ENCODE measurements at places on chromosomes 3 and 15. TPM values are rescaled to one million over a fixed set of nuclear protein-coding genes. Genes with fewer than 3 reads are reported as not detected.

Gene ITGA11
- total RNA-seq = 2.8 TPM

DNA sequence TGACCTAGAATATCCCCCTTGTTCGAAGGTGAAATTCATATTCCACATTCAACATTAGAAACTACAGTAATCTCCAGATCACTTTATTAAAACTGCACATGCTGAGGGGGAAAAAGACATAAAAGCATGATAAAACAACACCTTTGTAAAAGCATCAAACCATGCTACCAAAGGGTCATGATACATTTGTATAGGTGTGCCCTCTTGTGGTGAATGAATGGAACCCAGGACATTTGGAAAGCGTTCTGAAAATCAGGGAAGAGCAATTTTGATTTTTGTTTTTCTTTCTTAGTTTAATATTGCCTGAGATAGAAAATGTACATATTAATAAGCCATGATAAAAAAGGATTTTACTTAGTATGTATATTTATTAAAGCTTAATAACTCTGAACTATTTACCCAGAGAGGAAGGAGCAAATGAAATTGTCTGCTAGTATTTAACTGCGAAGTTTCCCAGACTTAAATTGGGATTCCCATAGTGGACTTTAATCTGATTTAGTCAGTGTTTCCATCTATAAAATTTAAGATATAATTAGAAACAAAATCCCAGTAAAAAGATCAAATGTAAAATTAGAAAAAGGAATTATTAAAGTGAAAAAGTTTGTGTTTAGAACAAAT is 105.8 kb upstream of the ARL6 start:
- no peaks in the 10 kb centered on the region for H3K4me1 ChIP-seq
- H3K27ac ChIP-seq = no peak overlapping the region

- no peaks in the 10 kb centered on the region for H3K36me3 ChIP-seq
- no peak overlapping the region for H3K4me3 ChIP-seq
- H3K4me1 ChIP-seq = no peaks in the 10 kb centered on the region
- no peak for DNase-seq
These were observed 135.7 kb downstream of the FOXP1 start for GRCh38 chr3:71447803-71448202.

DNA sequence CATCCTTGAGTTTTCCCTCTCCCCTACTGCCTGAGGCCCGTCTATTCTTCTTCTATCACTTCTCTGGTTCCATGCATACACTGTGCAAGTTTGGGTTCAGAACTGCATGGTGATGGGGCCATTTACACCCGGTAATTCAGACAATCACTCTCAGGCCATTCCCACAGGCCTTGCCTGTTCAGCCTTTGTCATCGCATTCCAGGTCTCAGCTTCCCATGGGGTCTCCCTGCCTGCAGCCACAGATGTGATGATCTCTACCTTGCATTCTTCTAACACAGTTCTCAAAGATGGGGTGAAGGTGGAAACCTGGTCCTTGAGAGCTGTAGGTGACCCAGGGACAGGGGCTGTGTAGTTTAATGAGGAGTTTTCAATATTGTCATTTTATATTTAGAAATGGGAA is 209.2 kb upstream of the TOPAZ1 start:
- H3K4me3 ChIP-seq = no peak overlapping the region
- no peaks in the 10 kb centered on the region for H3K36me3 ChIP-seq
- no peak for DNase-seq
- H3K27ac ChIP-seq = no peak overlapping the region
- H3K27me3 ChIP-seq = no peaks in the 10 kb centered on the region

Gene RFTN1
- total RNA-seq = 6.1 TPM

Gene STOML1
- not detected for total RNA-seq

- no peak overlapping the region for H3K4me3 ChIP-seq
- no peak for DNase-seq
- no peaks in the 10 kb centered on the region for H3K4me1 ChIP-seq
- no peaks in the 10 kb centered on the region for H3K36me3 ChIP-seq
These were observed 40.5 kb upstream of the IGSF10 start for GRCh38 chr3:151501171-151501922.

DNA sequence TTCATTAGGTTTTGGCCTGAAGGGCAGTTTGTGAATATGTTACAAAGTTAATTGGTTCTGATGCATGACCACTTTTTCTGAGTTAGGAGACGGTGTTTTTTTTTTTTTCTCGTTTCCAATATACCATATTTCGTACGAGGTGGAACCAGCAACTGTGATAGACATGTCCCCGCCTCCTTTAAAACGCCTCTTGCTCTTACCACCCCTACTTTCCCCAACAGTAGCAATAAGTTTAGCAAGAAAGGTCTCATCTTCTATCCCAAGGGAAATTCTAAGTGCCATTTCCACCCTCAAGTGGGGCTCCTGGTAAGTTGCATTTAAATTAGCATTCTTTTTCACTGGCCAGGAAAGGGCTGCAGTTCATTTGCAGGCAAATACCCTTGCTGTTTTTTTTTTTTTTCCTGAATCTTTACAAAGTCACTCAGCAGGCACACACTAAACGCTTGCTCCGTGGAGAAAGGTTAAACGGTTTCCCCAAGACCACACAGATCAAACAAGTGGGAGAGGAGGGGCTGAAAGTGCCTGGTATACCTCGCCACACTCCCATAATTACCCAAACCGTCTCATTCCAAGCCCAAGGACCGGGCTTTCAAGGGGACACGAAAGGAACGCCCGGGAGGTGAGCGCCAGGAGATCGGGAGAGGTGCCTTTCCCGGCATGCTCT is 39.5 kb upstream of the MGA start:
- no peaks in the 10 kb centered on the region for H3K36me3 ChIP-seq
- H3K4me1 ChIP-seq = peaks cover 10% of the 10 kb centered on the region
- peak; percentile 22 for DNase-seq
- no peaks in the 10 kb centered on the region for H3K27me3 ChIP-seq
- H3K4me3 ChIP-seq = peak overlapping the region; percentile 35

Gene CCR1
- total RNA-seq = 0.95 TPM

Gene DZIP1L
- 2.8 TPM for total RNA-seq

DNA sequence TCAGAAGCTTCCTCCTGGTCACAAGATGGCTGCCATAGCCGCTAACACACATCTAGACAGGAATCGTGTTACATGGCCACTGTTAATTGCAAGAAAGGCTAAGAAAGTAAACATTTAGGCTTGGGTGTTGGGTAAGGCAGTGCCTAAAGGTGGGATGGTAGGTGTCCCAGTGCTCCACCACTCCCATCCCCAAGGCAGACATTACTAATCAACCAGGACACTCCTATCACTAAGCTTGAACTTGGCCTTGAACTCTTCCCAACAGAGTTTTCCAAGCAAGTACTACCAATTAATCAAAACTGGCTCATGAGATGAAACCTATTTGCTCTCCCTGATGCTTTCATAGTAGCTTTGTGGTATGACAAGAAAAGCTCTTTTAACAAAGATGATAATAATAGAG is 37.9 kb upstream of the C3orf80 start:
- peaks cover 12% of the 10 kb centered on the region for H3K4me1 ChIP-seq
- H3K4me3 ChIP-seq = no peak overlapping the region
- no peaks in the 10 kb centered on the region for H3K27me3 ChIP-seq
- H3K27ac ChIP-seq = no peak overlapping the region
- H3K36me3 ChIP-seq = no peaks in the 10 kb centered on the region

DNA sequence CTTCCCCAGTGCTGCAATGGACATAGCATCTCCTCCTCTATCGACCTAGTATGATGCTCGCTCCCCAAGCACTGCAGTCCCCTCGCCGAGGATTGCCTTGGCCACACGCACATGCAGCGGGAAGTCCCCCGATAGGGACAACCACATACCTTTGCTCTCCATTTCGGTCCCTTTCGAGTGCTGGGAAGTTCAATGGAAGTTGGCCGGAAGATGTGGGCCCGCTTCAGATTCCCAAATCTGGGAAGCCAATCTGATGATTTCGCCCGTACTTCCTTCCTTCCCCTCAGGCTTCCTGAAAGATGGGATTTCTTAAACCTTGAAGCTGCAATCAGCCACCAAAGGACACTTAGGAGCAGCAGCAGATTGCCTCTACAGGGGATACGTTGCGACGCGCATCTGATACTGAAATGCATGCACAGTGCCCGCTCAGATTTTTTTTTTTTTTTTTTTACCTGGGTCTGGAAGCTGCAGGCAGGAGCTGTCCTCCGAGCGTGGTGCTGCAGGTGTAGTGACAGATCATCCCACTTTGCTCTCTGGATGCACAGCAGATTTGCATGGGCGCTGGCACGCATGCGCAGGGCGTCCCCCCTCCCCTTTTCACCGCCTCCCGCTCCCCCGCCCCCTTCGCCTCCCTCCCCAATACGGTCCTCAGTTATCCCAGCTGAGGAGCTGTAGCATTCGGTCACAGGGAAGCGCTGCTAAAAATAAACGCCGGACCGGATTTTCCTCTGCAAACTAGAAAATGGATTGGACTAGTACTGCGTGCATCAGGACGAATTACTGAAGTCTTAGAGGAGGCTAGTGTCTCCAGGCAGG is at the start of gene FGF12:
TSS of gene FGF12 (minus strand) at position 510 of the 816 bp plus-strand sequence.
- H3K4me3 ChIP-seq = no peak within 1 kb of the TSS
- no peaks in the 10 kb centered on the region for H3K27me3 ChIP-seq
- H3K4me1 ChIP-seq = no peaks in the 10 kb centered on the region
- DNase-seq = no peak
- no peaks in the 10 kb centered on the region for H3K36me3 ChIP-seq
- H3K27ac ChIP-seq = no peak within 1 kb of the TSS

GRCh38 chr15:91698241-91698640 is 155.3 kb upstream of the SLCO3A1 start:
- no peak overlapping the region for H3K4me3 ChIP-seq
- H3K27ac ChIP-seq = no peak overlapping the region
- no peaks in the 10 kb centered on the region for H3K4me1 ChIP-seq
- DNase-seq = no peak
- no peaks in the 10 kb centered on the region for H3K36me3 ChIP-seq

DNA sequence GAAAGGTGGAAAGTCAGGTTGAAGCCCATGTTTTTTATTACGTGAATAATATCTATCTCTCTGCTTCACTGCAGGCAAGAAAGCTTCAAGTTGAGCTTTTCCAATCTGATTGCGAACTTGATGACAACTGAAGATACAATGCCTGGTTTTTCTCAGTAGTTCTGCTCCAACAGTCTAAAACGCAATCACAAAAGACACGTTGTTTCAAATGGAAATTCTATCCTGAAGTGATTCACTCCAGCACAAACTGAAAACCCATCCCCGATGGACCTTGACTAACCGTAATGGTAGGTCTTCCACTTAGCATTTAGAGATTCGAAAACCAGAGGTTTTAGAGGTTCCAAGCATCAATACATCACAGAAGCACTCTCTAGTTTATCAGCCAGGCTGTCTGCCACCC is 10.6 kb downstream of the B4GALT4 start:
- no peak overlapping the region for H3K4me3 ChIP-seq
- H3K4me1 ChIP-seq = no peaks in the 10 kb centered on the region
- no peak for DNase-seq
- H3K36me3 ChIP-seq = no peaks in the 10 kb centered on the region

Gene ATP6V1A
- total RNA-seq = 43.6 TPM

- no peak overlapping the region for H3K4me3 ChIP-seq
- no peak for DNase-seq
- H3K4me1 ChIP-seq = no peaks in the 10 kb centered on the region
- H3K27ac ChIP-seq = no peak overlapping the region
These were observed 71.1 kb downstream of the DNAJB8 start for GRCh38 chr3:128395500-128396162.

Gene SLC9C1
- 0.67 TPM for total RNA-seq

Gene COLQ
- 2.5 TPM for total RNA-seq

DNA sequence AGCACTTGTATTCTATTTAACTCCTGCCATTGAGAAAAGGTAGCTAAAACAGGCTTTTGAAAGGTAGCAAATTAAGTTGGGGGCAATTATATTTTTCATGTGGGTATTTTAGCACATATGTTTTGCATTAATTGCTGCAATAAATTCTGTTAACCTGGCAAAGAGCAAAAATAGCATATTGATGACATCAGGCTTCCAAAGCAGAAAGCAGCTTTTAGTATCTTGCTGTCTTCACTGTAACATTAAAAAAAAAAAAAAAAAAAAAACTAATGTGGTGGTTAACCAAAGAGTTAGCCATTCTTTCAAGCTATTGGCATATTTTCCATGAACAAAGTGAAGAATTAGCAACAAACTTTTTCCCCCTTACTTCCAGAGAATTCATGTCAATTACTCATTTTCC is 9.1 kb downstream of the EPHA3 start:
- H3K4me1 ChIP-seq = no peaks in the 10 kb centered on the region
- no peak overlapping the region for H3K27ac ChIP-seq
- no peak for DNase-seq
- no peaks in the 10 kb centered on the region for H3K27me3 ChIP-seq

Data from Peyer's patch (tissue), 4 donors.